ENCODE measurements at places on chromosomes 16 and 17.

DNA sequence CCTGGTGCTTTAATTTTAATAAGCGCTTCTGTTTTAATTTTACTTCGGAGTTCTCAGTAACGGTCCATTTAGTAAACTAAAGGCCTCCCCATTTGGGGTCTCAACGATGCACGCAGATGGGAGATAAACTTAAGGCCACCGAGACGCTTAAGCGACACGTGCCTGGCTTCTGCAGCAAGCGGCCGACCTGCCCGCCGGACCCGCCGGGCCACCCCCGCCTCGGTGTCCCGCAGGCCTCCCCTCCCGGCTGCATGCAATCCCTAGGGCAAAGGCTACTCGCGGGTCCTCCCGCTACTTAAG, 592 bp downstream of the GCSH start:
- no peak for DNase-seq

DNA sequence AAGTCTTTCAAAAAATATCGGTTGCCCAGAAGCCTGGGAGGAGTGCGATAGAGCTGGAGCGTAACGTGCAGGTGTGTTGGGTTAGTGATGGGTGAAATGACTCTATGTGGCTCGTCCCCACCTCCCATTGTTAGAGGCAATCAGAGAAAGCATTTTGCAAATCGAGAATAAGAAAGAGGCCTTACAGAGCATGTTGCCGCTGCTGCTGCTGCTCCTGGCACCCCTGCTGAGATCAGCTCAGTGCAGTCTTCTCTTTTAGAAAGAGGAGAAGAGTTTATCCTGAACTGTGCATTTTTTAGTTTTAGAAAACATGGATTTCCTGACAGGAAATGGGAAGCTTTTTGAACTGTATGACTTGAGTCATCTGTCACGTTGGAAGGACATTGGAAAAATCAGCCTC, 774.5 kb upstream of the RBFOX1 start:
- DNase-seq, result no peak

GRCh38 chr16:11640987-11641817, 27.1 kb upstream of the SNN start:
- DNase-seq, result peak; percentile 68

DNA sequence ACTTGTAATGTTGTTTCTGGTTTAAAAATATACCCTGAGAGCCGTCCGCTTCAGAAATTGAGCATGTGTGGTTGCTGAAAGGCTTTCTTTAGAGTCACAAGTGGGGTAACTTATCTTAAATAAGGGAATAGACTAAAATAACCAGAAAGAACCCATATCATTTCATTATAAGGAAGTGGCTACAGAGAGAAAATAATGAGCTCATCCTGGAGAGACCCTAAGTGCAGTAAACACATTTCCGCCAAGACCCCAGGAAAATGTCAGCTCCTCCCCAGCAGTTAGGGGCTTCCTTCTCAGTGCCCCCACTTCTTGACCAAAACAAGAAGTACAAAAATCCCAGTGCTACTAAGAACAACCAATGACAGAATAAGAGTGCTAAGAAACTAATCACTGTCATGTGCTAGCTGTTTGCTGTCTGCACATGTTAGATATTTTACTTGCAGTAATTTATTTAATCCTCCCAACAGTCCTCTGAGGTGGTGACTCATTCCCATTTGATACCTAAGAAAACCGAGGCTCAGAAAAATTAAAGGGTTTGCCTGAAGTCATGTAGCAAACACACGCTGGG, 83.5 kb downstream of the CDYL2 start:
- peak; percentile 31 for DNase-seq

GRCh38 chr17:60864708-60865005, 187.0 kb downstream of the BCAS3 start:
- no peak for DNase-seq

DNA sequence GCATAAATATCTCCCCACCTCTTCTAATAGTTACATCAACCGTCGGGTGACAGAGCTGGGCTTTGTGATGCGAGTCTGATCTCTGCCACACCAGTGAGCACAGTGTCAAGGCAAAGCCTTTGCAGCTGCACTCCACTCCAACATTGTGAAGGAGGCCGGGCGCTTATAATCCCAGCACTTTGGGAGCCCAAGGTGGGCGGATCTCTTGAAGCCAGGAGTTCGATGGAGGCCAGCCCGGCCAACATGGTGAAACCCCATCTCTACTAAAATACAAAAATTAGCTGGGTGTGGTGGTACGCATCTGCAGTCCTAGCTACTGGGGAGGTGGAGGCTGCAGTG, 18.9 kb downstream of the CYB5D2 start:
- no peak for DNase-seq
